ENCODE measurements at places on chromosomes 5 and 9.

- DNase-seq = no peak
Measured at GRCh38 chr5:1404062-1404461, 41.2 kb downstream of the SLC6A3 start.

- no peak for DNase-seq
Measured at GRCh38 chr9:95366731-95367325, 49.3 kb upstream of the FANCC start.

GRCh38 chr9:81619353-81620001 lies 69.9 kb downstream of the TLE1 start:
- no peak for DNase-seq

DNA sequence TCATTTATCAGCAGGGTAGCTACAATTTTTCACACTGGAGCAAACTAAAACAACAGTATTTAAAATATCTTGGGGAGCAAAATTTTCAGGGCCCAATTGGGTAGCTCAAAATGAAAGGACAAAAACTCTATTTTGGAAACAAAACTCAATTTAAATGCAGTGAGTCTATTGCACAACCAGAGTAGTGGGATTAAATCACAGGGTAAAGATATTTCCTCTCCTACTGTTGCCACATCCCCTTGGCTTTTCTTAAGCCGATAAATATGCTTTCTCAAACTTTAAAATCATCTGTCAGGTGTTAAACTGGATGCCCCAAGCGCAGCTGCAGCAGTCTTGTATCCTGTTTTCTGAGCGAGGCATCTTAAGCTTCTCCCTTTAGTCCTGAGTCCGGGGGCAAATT lies 1474.3 kb upstream of the CDH9 start:
- no peak for DNase-seq

DNA sequence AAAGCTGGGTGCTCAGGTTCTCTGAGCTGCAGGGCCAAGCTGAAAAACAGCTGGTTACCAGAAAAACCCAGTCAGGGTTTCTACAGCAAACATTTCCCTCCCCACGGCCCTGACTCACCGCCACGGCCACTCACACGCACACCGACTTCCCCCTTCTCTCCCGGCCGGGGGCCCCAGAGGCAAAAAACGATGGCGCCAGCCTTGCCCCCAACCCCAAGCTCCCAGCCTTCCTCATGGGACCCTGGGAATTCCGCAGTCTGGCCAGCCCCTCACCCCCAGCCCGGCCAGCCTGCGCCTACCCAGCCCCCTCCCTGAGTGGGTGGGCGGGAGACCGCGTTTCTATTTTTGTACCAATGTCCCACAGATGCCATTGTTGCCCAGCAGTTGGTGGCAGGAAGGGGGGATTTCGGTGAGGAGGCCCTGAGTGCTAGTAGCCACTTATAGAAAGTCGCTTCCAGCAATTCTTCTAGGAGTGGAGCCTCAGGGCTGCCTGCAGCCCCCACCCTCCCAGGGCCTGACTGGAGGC lies 18.4 kb downstream of the ENG start:
- DNase-seq = no peak

- no peak for DNase-seq
Measured at GRCh38 chr5:42656651-42657015, 100.0 kb upstream of the CCDC152 start.

DNA sequence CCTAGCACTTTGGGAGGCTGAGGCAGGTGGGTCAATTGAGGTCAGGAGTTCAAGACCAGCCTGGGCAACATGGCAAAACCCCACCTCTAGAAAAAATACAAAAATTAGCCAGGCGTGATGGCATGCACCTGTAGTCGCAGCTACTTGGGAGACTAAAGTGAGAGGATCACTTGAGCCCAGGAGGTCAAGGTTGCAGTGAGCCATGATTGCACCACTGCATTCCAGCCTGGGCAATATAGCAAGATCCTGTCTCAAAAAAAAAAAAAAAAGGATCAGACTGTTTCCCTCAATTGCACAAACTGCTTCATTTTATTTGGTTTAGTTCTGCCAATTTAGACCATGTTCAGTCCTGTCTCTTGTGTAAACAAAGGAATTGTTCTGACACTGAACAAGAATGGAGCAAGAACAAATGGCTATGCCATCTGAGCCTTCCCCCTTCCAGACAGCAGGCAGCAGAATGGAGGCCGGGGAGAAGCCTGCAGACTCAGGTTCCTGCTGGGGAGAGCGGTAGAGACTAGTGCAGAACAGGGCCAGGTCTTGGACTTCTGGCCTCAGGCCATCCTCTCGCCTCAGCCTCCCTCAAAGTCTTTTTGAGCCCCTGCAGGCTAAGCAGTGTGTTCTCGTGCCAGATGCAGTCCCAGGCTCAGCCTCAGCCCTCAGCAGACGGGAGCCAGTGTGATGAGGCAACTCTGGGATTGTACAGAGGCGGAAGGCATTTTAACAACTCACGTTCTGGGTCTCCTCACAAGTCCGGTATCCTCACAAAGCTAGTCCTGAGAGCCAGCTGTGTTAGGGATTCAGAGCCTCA lies 18.2 kb downstream of the HNRNPH1 start:
- no peak for DNase-seq

- no peak for DNase-seq
Measured at GRCh38 chr5:97726106-97726505, 543.1 kb upstream of the RIOK2 start.

All from stimulated activated CD8-positive, alpha-beta memory T cell treated with anti-CD3 and anti-CD28 coated beads, Interleukin-4, amount 100 ng/mL, for 4 hours (primary cell).